Activated T-helper 17 cell treated with anti-CD3 and anti-CD28 coated beads, Interleukin-2, amount 50 U/mL, for 72 hours (primary cell): ENCODE measurements at places on chromosomes 16 and 17. TPM values are rescaled to one million over a fixed set of nuclear protein-coding genes. Genes with fewer than 3 reads are reported as not detected.

Gene KRTAP17-1
- not detected for total RNA-seq

Gene CA7
- not detected for total RNA-seq

Gene KRTAP4-4
- not detected for total RNA-seq

Gene C1QL1
- total RNA-seq, result 0.34 TPM

Gene GLTPD2
- not detected for total RNA-seq

Gene CDRT15
- total RNA-seq, result not detected

Gene GPR142
- not detected for total RNA-seq

Gene KRTAP4-9
- total RNA-seq, result not detected

Gene KRTAP4-1
- not detected for total RNA-seq

Gene AOC3
- total RNA-seq, result 2.2 TPM

Gene GAST
- total RNA-seq, result not detected

Gene TBC1D16
- 1.8 TPM for total RNA-seq

Gene NACA2
- not detected for total RNA-seq

GRCh38 chr17:49114703-49115102 lies 17.9 kb upstream of the B4GALNT2 start:
- no peak for ATAC-seq

GRCh38 chr17:80331820-80332219 lies 71.2 kb downstream of the RNF213 start:
- ATAC-seq, result no peak

GRCh38 chr17:47806026-47806912 lies 15.3 kb downstream of the OSBPL7 start:
- no peak for ATAC-seq

- no peak for ATAC-seq
Observed at GRCh38 chr16:47905771-47906170, 250.0 kb downstream of the ABCC12 start.

DNA sequence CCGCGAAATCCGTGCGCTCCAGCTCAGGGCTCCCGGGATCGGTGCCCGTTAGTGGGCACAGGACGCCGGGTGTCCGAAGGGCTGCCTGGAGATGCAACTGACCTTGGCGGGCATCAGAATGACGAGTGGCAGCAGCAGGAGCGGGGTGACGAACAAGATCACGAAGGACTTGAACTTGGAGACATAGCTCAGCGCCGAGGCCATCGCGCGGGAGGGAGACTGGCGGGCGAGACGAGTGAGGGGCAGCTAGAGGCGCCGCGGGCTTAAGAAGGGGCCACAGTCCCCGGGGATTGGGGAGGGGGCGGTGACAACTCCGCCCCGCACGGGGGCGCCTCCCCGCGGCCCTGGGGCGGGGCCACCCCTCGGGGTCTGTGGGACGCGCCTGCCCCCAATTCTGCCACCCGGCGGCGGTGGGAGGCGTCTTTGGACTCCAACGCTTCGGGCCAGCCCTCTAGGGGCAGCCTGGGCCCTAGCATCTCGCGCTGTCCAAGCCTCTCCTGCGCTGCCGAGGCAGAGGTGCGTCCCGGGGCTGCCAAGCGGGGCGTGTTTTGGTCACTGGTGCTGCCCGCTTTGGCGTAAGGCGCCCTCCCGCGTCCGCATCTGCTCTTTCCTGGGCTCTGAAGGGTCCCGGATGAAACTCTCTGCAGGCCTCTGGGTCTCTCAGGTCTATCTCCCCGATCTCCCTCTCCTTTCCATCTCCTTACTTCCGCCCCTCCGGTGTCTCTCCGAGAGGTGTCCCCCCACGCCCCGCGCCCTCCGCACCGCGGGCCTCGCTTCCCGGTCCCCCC lies at the start of gene SLC13A5:
Gene SLC13A5, minus strand, starts transcription at position 240 of the 788 bp plus-strand sequence. Its CDS starts 36 bp downstream, at position 204.
- ATAC-seq, result no peak

GRCh38 chr17:38735161-38735997 lies 5.2 kb downstream of the CISD3 start:
- ATAC-seq, result no peak

GRCh38 chr16:8727131-8727806 lies 52.9 kb downstream of the ABAT start:
- no peak for ATAC-seq

GRCh38 chr17:49932138-49932723 lies 36.8 kb upstream of the DLX4 start:
- no peak for ATAC-seq

- no peak for ATAC-seq
Observed at GRCh38 chr16:1884155-1884760, 12.3 kb upstream of the MEIOB start.

- no peak for ATAC-seq
Observed at GRCh38 chr17:38751144-38751807, 1.3 kb upstream of the PSMB3 start.

DNA sequence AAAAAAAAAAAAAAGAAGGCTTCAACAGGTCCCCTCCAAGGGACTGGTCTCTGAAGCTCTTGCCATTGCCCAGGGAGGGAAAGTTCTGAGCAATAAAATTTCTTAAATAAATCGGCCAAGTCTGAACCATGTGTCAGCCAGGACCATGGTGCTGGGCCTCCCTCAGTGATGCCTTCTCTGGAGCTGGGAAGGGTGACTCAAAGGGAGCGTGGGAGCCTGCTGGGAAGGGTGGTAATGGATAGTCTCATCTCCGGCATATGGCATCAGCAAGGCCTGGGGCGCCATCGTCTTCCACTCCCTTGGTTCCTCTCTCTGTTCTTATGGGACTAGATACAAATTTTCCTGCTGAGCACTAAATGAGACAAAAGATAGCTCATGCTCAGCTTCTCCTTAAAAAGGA lies 2.3 kb downstream of the VKORC1 start:
- no peak for ATAC-seq

- no peak for ATAC-seq
Observed at GRCh38 chr17:66939461-66940114, 24.9 kb upstream of the CACNG4 start.

GRCh38 chr16:11740567-11740966 lies 2.1 kb downstream of the TXNDC11 start:
- no peak for ATAC-seq
